ENCODE measurements at places on chromosomes 4 and X. TPM values are rescaled to one million over a fixed set of nuclear protein-coding genes. Genes with fewer than 3 reads are reported as not detected.

Gene SAGE1
- total RNA-seq, result not detected

Gene NWD2
- total RNA-seq, result not detected

Gene COL4A6
- 0.18 TPM for total RNA-seq

Gene ADGRL3
- total RNA-seq, result 13.3 TPM

All from cardiac atrium fibroblast (primary cell).